ENCODE measurements at places on chromosomes 13 and 19.
A peak's percentile ranks its signal among the peaks of the same experiment; 100 is the strongest.

GRCh38 chr19:3699741-3700241, 477 bp downstream of the PIP5K1C start:
- DNase-seq, result no peak

DNA sequence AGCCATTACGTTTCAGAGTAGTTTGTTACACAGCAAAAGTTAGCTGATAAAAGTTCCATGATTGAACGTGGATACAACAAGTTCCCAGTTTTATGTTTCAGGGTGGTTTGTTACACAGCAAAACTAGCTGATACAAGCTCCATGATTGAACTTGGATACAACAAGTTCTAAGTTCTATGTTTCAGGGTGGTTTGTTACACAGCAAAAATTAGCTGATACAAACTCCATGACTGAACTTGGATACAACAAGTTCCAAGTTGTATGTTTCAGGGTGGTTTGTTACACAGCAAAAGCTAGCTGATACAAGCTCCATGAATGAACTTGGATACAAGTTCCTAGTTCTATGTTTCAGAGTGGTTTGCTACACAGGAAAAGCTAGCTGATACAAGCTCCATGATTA, 47.6 kb downstream of the INSR start:
- DNase-seq, result no peak

- DNase-seq, result no peak
These were observed 632.1 kb downstream of the DIAPH3 start for GRCh38 chr13:59531571-59532091.

- no peak for DNase-seq
These were observed 12.1 kb upstream of the FCGBP start for GRCh38 chr19:39946532-39946931.

GRCh38 chr19:11887611-11888531, at the start of gene ZNF69:
TSS of gene ZNF69 (plus strand) at chr19:11887782. CDS start at chr19:11887924, 142 bp downstream.
- peak; percentile 89 for DNase-seq

DNA sequence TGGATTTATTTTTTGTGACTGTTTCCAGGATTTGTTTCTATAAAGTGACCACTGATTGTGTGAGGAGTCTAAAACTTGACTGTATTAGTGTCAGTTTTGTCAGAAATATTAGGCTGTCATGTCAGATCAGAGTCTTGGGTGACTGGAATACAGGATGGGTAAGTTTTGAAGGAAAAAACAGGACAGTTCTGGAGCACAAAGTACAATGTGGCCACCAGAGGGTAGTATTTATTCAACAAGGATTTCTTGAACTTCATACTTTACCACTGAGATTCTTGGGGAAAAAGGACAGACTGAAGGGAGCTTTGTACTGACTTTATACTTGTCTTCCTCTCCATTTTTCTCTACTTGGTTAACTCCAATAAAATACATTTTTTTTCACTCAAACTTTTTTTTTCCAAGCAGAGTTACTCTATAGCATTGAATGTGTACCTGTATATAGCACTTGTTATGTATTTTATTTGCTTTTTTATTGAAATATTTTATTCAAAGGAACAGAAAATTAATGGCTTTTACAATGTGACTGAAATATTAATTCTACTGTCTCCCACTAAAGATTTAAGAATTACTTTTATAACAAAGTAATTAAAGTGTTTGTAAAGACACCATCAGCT, 51.1 kb downstream of the LMO7 start:
- DNase-seq, result no peak

DNA sequence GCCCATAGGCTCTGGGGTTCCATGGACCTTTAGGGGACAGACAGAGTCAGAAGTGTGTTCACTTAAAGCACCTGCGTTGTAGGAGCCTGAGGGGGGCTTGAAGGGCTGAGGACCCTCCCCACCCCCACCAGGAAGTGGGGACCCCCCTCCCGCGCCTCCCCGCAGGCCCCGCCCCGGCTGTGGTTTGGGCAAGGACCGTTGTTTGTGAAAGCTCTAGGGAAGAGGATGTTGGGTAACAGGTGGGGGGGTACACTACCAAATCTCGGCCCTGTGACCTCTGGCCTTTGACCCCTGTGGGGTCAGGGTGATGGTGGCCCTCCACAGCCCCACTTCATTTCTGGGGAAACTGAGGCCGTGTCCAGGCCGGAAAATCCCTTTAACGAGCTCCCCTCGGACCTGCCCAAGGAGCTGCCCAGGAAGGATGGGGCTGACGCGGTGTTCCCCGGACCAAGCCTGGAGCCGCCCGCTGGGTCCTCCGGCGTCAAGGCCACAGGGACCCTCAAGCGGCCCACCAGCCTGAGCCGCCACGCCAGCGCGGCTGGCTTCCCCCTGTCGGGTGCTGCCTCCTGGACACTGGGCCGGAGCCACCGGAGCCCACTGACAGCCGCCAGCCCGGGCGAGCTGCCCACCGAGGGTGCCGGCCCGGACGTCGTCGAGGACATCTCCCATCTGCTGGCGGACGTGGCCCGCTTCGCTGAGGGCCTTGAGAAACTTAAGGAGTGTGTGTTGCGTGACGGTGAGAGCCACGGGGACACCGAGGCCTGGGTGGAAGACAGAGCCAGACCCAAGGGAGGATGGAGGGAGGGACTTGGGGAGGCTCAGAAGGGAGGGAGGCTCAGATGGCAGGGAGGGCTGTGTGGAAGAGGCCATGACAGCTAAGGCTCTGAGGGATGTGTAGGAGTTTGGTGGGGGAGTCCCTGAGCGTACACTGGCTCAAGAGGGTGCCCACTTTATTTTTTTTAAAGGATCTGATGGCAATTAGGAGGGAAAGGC, 1.3 kb downstream of the ARHGAP45 start:
- DNase-seq, result no peak

GRCh38 chr13:93316841-93317240, 90.2 kb downstream of the GPC6 start:
- no peak for DNase-seq

- DNase-seq, result no peak
These were observed 1301.5 kb upstream of the ATXN8OS start for GRCh38 chr13:68806125-68806524.

GRCh38 chr19:11338569-11339253, 746 bp downstream of the RAB3D start:
- DNase-seq, result no peak

All from left forelimb (tissue), 1 donor.